ENCODE measurements at places on chromosomes 12 and 14.

DNA sequence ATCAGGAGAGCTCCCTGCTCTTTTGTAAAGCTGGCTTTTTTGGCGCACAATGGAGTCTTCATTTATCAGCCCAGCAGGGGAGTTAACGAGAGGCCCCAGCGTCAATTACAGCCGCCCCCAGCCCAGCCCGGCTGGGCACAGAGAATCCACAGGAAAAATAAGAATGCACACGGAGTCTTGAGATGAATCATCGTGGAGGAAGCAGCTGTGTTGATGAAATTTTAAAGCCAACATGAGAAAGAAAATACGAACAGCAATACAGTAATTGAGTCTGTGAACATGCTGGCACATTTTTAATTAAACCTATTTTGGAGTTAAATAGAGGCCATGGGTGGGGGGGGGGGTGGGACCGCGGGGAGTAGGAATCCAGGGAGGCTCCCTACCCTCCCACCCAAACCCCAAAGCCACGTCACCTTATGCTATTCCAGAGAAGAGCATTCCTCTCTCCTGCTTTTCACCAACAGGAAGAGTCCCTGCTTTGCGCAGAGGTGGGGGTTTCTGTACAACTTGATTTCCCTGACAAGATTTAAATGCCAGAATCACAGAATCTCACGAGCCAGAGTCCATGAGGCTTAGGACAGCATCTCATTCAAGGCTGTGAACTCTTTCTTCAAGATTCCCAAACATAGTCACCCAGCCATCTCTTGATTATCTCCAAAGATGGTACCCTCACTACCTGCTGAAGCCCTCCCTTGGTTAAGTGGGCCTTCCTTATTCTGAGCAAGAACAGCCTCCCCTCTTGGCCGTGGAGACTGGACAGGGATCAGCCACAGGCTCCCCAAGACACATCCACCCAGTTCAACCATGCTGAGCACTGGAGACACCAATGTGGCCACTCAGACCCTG is 50.3 kb downstream of the CCNK start:
- DNase-seq: no peak

DNA sequence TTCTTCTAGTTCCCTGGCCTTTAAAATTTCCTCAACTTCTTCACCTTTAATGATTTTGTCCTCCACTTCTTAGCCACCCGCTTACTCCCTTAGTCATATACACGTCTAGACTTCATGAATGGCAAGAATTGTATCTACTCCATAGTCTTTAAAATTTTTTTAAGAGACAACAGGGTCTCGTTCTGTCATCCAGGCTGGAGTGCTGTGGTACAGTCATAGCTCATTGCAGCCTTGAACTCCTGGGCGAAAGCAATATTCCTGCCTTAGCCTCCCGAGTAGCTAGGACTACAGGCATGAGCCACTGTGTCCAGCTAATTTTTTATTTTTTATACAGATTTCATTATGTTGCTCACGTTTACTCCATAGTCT is 47.9 kb downstream of the BBS10 start:
- DNase-seq: no peak

DNA sequence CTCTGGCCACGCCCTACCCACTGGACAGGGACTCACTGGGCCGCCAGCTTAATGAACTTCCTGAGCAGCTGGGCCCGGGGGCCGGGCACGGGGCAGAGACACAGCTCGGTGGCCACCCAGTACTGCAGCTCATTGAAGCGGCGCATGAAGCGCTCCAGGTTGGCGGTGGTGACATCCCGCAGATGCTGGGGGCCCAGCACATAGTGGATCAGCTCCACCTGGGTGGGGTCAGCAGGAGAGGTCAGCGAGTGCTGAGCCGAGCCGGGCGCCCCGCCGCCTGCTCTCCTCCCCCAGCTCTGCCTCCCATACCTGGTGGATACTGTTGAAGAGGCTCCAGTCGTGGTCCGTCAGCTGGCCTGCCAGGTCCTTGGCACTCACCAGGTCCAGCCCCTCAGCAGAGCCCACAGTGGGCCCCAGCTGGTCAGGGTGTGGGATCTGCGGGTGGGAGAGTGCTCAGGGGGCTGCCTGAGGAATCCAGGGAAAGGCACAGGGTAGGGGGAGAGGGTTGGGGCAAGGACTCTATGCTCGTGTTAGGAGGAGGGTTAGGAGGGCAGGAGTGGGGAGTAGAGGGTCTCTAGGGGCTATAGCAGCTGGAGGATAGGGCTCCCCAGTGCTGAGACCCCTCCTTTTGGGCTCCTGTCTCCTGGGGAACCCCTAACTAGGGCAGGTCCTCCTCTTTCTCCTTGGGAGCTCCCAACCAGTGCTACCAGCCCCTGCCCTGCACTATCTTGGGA is 15.5 kb upstream of the ENDOU start:
- DNase-seq: no peak

DNA sequence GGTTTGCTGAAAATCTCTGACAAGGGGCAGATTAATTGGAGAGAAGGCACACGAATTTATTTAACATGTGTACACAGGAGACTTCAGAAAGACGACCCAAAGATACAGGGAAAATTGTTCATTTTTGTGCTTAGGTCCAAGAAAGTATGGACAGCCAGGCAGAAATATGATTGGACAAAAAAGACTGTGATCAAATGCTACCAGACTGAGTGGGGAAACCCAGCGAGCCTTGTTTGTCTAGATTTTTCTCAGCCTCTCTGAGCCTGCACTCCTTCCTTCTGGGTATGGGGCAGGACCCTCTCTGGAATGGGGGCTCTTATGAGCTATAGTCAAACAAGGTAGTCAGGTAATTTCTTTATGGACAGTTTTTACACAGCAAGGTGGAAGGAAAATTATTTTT is 10.4 kb upstream of the CIPC start:
- DNase-seq: no peak

DNA sequence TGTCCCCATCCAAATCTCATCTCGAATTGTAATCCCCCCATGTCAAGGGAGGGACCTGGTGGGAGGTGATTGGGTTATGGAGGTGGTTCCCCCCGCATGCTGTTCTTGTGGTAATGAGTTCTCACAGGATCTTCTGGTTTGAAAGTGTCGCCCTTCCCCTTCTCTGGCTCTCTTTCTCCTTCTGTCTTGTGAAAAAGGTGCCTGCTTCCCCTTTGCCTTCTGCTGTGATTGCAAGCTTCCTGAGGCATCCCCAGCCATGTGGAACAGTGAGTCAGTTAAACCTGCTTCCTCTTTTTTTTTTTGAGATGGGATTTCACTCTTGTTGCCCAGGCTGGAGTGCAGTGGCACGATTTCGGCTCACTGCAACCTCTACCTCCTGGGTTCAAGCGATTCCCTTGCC is 104.0 kb downstream of the CCDC91 start:
- DNase-seq: no peak

DNA sequence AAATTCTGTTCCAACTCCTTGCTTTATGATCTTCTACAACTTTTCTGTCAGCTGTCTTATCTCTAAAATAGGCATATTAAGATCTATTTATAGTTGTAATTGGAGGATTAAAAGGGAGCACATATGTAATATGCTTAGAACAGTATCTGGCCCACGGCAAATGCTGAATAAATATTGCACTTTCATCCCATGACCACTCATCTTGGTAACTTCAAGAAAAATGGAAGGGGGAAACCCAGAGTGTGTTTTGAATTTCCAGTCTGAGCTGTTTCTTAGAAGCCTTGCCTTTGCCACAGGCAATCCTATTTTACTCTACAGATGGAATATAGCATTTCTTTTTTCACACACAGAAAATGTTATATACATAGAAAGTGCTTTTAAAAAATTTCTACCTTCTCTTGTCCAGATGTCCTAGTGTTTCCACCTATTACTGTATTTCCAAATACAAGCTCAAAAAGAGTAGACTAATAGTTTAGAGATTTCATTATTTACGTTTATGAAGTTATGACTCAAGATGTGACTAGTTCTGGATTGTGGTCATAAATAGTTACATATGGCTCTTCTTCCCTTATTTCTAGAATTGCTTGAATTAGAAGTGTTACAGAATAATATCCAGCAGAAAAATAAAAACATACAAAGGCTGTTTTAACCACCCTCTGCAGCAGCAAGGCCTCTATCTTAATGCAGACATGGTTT is 6.2 kb upstream of the STXBP6 start:
- DNase-seq: no peak

DNA sequence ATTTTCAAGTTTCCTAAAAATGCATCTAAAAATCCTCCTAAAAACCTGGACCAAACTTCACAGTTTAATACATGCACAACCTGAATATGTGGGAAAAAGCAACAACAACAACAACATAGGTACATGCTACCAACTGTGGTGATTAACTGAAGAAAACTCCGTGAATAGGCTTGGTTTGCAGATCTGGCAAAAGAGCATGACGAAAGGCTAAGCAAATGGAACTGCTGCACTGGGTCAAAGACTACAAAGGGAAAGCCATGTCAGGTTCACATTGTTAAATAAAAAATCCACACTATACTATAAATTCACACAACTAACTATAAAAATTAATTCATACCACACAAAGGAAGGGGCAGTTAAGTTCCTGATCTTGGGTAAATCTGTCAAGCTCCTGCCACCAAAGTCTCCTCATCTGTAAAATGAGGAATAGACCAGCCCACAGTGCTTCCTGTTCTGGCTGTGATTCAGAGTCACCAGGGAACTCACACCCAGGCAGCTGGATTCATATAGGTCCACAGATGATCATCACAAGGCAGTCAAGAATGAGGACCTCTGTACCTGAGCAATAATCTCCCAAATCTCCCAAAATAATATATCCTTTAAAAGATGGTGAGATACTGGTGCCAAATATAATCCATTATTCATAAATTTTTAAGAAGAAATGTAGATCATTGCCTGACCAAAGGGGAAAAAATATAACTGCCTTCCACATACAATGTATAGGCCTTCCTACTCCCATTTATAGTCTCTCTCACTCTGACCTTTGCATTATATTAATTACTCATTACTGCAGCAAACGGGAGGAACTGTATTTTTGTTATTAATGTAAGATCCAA is 7.0 kb downstream of the CORO1C start:
- DNase-seq: no peak

- no peak for DNase-seq
These were observed 16.4 kb upstream of the LTBP2 start for GRCh38 chr14:74628418-74628817.

GRCh38 chr14:65772921-65773574 is 360.5 kb downstream of the FUT8 start:
- no peak for DNase-seq

GRCh38 chr14:69536971-69537370 is 37.7 kb downstream of the CCDC177 start:
- DNase-seq: no peak

GRCh38 chr12:68224613-68225285 is 861 bp downstream of the IL26 start:
- DNase-seq: no peak

DNA sequence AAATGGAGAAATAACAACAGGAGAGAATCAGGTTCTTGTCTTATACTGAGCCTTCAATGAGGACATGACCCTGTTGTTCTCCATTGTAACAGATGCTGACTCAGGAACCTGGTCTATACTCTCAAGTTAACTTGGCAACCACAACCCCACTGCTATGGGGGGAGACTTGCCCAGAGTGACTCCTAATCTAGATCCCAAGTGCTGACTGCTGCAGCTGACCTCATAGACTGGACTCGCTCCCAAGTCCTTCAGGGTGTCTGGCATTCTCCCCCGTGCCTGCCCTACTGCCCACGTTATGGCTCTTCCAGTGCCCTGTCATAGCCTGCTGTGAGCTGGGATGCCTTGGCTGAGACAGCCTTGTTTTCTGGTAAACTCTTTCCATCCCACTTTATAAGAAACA is 37.1 kb downstream of the NID2 start:
- peak; percentile 80 for DNase-seq

GRCh38 chr12:51914034-51914923 is 7.0 kb downstream of the ACVRL1 start:
- no peak for DNase-seq

GRCh38 chr12:21879312-21879711 is 61.9 kb downstream of the ABCC9 start:
- no peak for DNase-seq

DNA sequence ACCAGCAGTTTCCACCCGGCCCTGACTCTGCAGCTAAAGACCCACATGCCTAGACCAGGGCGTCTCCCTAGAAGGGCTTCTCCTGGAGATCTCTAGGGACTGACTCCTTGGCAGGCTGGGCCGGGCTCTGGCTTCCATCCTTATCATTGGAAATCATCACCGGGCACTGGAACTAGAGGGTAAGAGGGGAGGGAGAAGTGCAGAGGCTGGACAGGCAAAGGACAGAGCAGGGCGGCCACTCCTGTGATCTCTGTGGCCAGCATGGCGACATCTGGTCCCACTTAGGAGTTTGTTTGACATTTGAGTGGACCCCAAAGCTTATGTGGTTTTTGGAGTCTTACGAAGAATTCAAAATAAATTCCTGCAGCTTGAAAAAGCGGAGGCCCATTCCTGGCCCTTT is 7.1 kb downstream of the LTBP2 start:
- DNase-seq: no peak

- DNase-seq: no peak
These were observed 85.0 kb downstream of the LGR5 start for GRCh38 chr12:71524626-71525025.

DNA sequence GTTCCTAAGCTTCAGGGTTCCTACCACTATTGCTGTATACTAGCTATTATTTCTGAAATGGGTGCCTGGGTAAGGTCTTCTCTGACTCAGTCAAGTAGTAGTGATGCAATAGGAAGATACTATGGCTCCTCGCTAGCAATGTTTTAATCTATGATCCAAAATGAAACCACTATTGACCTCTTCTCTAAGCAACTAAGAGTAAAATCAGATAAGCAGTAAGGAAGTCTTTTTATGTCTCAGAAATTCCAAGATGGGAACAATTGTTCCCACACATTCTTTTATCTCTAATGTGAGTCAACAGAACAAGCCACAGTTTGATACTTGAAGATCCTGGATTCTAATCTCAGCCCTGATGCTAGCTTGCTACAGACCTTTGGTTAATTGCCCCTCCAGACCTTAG is 45.1 kb downstream of the AREL1 start:
- DNase-seq: no peak

GRCh38 chr14:76531085-76531484 is 155.1 kb downstream of the ESRRB start:
- no peak for DNase-seq

- no peak for DNase-seq
These were observed 15.6 kb upstream of the FRMD6 start for GRCh38 chr14:51636109-51636508.

GRCh38 chr12:91381309-91381804 is 198.7 kb upstream of the DCN start:
- DNase-seq: no peak

GRCh38 chr12:88931598-88931997 is 351.3 kb upstream of the KITLG start:
- DNase-seq: no peak

Measured in thoracic aorta (tissue), 2 donors.